ENCODE measurements at places on chromosomes 2 and 18. TPM values are rescaled to one million over a fixed set of nuclear protein-coding genes. Genes with fewer than 3 reads are reported as not detected.

- no peak for DNase-seq
- H3K27me3 ChIP-seq, result no peaks in the 10 kb centered on the region
- no peak overlapping the region for H3K4me3 ChIP-seq
- no peaks in the 10 kb centered on the region for H3K36me3 ChIP-seq
Observed at GRCh38 chr2:122081751-122082150, 326.3 kb downstream of the TSN start.

- no peaks in the 10 kb centered on the region for H3K4me1 ChIP-seq
- no peak overlapping the region for H3K4me3 ChIP-seq
- no peaks in the 10 kb centered on the region for H3K36me3 ChIP-seq
- no peak for DNase-seq
Observed at GRCh38 chr2:136363900-136364299, 246.0 kb upstream of the CXCR4 start.

KIF1A gene
- 41.1 TPM for total RNA-seq

DNA sequence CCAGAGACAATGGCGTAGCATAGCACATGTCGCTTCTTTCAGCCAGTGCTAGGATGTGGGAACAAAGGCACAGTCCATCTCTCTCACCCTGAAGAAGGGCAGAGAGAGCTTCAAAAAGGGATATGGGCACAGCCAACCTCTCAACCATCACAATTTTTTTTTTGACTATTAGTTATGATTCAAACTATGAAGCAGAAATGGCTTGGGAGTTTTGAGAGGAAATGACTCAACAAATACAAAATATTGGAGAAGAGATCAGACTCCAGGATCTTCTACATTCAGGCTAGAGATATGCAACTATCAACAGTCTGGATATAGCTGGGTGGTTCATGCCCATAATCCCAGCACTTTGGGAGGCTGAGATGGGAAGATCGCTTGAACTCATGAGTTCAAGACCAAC is 109.1 kb downstream of the MCFD2 start:
- no peaks in the 10 kb centered on the region for H3K36me3 ChIP-seq
- no peak overlapping the region for H3K4me3 ChIP-seq
- no peaks in the 10 kb centered on the region for H3K4me1 ChIP-seq
- no peaks in the 10 kb centered on the region for H3K27me3 ChIP-seq
- DNase-seq, result no peak
- H3K27ac ChIP-seq, result no peak overlapping the region

GRCh38 chr2:240642061-240642805 is 17.0 kb downstream of the GPR35 start:
- DNase-seq, result no peak
- no peaks in the 10 kb centered on the region for H3K36me3 ChIP-seq
- H3K4me3 ChIP-seq, result no peak overlapping the region
- peaks cover 29% of the 10 kb centered on the region for H3K27me3 ChIP-seq

DNA sequence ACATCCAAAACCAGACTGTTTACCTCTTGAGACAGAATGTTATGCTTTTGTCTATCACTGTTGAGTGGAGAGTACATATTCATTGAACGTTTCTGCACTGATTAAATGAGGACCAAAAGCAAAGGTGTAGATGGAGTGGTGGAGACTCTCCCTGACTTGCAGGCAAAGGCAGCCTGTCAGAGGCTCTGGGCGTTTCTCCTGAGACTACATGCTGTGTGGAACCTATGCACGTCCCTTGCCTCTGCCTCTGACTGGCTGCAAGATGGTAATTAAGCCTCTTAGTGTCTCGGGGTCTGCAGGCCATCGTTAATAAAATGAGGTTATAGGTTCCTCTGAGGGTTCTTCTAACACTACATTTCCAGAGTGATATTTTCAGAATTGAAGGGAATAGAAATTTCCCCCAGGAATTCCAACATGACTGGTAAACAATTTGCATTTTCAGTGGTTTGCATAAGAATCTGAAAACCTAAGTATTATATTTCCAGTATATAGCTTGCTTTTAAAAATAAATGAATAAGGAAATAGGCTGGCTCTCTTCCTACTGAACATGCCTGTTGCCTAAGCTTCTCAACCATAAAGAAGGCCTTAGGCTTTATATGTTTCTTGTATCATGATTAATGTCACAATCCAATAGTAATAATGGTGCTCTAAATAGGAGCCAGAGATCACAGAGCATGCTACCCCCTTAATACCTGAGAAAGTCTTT is 107.4 kb downstream of the FTCDNL1 start:
- no peaks in the 10 kb centered on the region for H3K36me3 ChIP-seq
- peaks cover 16% of the 10 kb centered on the region for H3K4me1 ChIP-seq
- no peaks in the 10 kb centered on the region for H3K27me3 ChIP-seq
- no peak overlapping the region for H3K4me3 ChIP-seq
- no peak overlapping the region for H3K27ac ChIP-seq
- peak; percentile 30 for DNase-seq

- no peaks in the 10 kb centered on the region for H3K27me3 ChIP-seq
- DNase-seq, result peak; percentile 70
Observed at GRCh38 chr2:199315299-199316179, 142.2 kb downstream of the SATB2 start.

DNA sequence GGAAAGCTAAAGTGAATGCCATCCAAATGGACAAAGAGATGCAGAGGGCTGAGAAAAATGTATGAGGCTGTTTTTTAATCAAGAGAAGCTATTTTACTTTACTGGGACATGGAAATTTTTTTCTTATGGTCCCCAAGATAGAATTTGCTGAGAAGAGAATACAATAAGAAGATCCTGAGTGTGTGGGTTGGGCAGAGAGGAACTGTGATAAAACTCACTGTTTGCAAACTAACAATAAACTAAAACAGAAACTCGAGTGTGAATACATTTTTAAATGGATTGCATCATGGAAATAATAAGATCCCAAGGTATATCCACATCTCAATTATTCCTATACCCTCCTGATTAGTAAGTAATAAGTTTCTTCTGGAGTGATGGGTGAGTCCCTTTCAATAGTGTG is 4.4 kb downstream of the NEB start:
- H3K27ac ChIP-seq, result no peak overlapping the region
- H3K4me1 ChIP-seq, result peaks cover 8% of the 10 kb centered on the region
- no peak for DNase-seq
- H3K27me3 ChIP-seq, result no peaks in the 10 kb centered on the region

GRCh38 chr2:179985163-179985820 is 21.8 kb downstream of the CWC22 start:
- H3K4me1 ChIP-seq, result peaks cover 5% of the 10 kb centered on the region
- H3K36me3 ChIP-seq, result peaks cover 63% of the 10 kb centered on the region
- DNase-seq, result no peak
- H3K4me3 ChIP-seq, result no peak overlapping the region
- H3K27ac ChIP-seq, result no peak overlapping the region
- H3K27me3 ChIP-seq, result no peaks in the 10 kb centered on the region

GRCh38 chr2:122150524-122151280 is 395.3 kb downstream of the TSN start:
- H3K4me3 ChIP-seq, result no peak overlapping the region
- H3K27ac ChIP-seq, result no peak overlapping the region
- peaks cover 6% of the 10 kb centered on the region for H3K4me1 ChIP-seq
- H3K36me3 ChIP-seq, result no peaks in the 10 kb centered on the region
- no peaks in the 10 kb centered on the region for H3K27me3 ChIP-seq

NCKAP5 gene
- 0.43 TPM for total RNA-seq

DNA sequence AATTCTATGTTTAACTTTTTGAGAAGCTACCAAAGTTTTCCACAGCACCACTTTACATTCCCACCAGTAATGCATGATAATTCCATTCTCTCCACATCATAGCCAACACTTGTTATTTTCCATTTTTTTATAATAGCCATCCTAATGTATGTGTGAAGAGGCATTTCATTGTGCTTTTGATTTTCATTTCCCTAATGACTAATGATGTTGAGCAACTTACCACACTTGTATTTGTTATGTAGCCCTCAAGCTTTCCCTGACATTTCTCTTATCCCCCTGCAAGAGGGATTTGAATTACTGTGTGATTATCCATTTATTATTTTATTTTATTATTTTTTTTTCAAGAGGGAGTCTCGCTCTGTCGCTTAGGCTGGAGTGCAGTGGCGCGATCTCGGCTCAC is 23.6 kb upstream of the SOS1 start:
- H3K4me3 ChIP-seq, result no peak overlapping the region
- H3K4me1 ChIP-seq, result no peaks in the 10 kb centered on the region
- H3K36me3 ChIP-seq, result no peaks in the 10 kb centered on the region

FEV gene
- not detected for total RNA-seq

AGXT gene
- not detected for total RNA-seq

GRCh38 chr18:21300908-21301200 is 58.8 kb downstream of the GREB1L start:
- no peak for DNase-seq
- peak overlapping the region; percentile 59 for H3K27ac ChIP-seq
- peaks cover 4% of the 10 kb centered on the region for H3K36me3 ChIP-seq
- no peaks in the 10 kb centered on the region for H3K27me3 ChIP-seq
- peak overlapping the region; percentile 5 for H3K4me3 ChIP-seq

DNA sequence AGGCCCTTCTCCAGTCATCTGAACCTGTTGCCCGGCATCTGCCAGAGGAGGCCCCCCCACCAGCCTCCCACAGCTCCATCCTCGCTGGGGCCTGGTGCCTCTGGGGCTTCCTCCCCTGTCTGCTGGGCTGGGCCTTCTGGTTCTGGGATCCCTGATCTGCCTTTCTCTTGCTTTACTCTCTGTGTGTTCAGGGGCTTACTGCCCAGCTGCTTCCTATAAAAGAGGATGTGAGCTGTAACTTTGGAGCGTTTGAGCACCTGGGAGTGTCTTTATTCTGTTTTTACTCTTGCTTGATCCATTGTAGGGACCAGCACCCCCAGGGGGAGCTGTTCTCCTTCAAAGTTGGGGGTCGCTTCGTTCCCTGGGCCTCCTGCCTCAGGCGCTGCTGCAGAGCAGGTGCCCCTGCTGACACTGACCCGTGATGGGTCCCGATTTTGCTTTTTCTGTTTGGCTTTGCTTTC is 23.1 kb upstream of the FAHD2A start:
- H3K27ac ChIP-seq, result no peak overlapping the region
- DNase-seq, result peak; percentile 62
- H3K27me3 ChIP-seq, result no peaks in the 10 kb centered on the region
- H3K4me1 ChIP-seq, result peaks cover 7% of the 10 kb centered on the region
- no peaks in the 10 kb centered on the region for H3K36me3 ChIP-seq
- H3K4me3 ChIP-seq, result no peak overlapping the region

DNA sequence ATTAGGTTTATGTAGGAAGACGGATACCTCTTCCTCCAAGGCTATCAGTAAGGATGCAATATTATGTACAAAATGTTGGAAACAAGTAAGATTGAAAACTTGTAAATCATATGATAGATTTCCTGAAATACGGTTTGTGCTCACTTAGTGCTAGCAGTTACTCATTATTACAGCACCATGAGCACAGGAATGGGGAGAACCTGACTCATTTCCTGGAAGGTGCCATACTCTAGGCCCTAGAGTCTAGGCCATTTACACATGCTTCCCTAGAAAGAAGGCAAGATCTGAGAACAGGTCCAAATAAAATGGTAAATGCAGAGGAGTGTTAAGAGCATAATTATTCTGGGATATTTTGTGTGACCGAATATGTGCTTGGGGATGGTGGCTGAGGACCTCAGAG is 467.7 kb upstream of the CELF4 start:
- peaks cover 4% of the 10 kb centered on the region for H3K4me1 ChIP-seq
- no peaks in the 10 kb centered on the region for H3K36me3 ChIP-seq
- no peaks in the 10 kb centered on the region for H3K27me3 ChIP-seq
- no peak overlapping the region for H3K4me3 ChIP-seq

GRCh38 chr2:38434595-38434994 is 57.5 kb upstream of the ATL2 start:
- no peak for DNase-seq
- H3K4me1 ChIP-seq, result no peaks in the 10 kb centered on the region
- H3K27me3 ChIP-seq, result no peaks in the 10 kb centered on the region
- H3K36me3 ChIP-seq, result no peaks in the 10 kb centered on the region
- no peak overlapping the region for H3K4me3 ChIP-seq

DNA sequence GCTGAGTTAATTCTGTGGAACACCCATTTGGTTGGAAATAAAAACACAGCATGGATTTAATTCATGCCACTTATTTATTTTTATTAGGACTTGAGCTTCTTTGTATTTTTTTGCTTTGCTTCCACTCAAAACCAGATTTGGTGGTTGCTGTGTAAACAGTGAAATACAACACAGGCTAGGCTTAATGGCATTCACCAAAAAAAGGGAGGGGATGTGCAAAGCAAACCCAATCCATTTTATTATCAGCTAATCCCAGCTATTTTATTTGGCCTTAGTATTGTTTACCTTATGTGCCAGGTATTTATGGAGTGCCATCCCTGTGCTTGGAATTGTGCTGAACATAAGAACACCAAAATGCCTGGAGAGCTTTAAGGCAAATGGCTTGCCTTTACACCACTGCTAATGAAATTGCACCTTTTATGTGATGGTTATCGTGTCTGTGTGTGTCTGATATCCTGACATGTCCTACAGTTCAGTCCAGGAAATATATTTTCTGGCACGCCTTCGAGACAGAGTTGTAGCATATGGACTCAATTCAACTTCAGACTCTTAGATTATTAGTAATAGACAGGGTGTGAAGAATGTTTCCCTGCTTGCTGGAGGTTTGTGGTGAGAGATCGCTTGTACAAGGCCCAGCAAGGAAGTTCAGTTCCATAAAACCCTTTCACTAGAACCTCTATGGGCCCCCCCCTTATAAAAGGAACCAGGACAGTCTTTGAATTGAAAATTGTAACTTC is 99.6 kb downstream of the PRPF40A start:
- no peaks in the 10 kb centered on the region for H3K27me3 ChIP-seq
- no peak overlapping the region for H3K4me3 ChIP-seq
- no peak overlapping the region for H3K27ac ChIP-seq
- no peaks in the 10 kb centered on the region for H3K4me1 ChIP-seq
- H3K36me3 ChIP-seq, result peaks cover 6% of the 10 kb centered on the region

UBE2F gene
- total RNA-seq, result 77.4 TPM

FKBP1B gene
- 58.6 TPM for total RNA-seq

NBEAL1 gene
- 10.4 TPM for total RNA-seq

DNA sequence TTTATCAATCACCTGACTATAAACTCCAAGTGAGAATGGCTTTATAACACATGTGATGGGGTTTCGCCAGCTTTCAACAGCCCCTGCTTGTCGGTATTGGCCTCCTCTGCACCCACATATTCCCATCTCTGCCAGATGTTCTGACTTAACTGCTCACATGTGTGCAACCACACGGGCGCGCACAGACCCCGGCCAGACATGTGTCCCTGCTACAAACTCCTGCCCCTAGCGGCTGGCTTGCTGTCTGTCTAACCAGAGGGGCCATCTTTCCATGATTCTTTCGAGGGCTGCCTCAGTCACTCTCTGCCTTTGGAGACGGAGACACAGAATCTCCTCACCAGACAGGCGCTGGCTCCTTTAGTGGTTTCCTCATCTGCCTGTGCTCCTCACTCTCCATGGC is 15.3 kb downstream of the STON1 start:
- no peak overlapping the region for H3K27ac ChIP-seq
- peak; percentile 26 for DNase-seq
- no peaks in the 10 kb centered on the region for H3K36me3 ChIP-seq
- no peaks in the 10 kb centered on the region for H3K27me3 ChIP-seq

TCF7L1 gene
- 1.0 TPM for total RNA-seq

All from neural progenitor cell (in vitro differentiated cells).